ENCODE measurements at places on chromosomes 4 and X.

GRCh38 chr4:187141101-187141500 is 417.4 kb upstream of the FAT1 start:
- DNase-seq: no peak

GRCh38 chr4:63607169-63607872 is 801.9 kb downstream of the TECRL start:
- DNase-seq: no peak

- DNase-seq: no peak
Observed at GRCh38 chr4:59837751-59838150, 1362.4 kb upstream of the ADGRL3 start.

- no peak for DNase-seq
Observed at GRCh38 chr4:101355246-101355645, 7.9 kb upstream of the PPP3CA start.

- DNase-seq: no peak
Observed at GRCh38 chrX:93580634-93581033, 92.7 kb downstream of the NAP1L3 start.

DNA sequence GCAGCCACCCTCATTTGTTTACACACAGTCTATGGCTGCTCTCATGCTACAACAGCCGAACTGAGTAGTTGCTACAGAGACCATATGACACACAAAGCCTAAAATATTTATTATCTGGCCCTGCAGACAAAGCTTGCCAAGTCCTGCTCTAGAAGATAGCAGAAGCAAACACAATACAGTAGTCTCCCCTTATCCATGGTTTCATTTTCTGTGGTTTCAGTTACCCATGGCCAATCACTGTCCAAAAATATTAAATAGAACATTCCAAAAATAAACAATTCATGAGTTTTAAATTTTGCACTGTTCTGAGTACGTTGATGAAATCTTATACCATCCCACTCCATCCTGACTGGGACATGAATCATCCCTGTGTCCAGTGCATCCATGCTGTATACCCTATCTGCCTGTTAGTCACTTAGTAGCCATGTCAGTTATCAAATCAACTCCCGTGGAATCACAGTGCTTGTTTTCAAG is 40.2 kb upstream of the ZNF81 start:
- DNase-seq: no peak

- no peak for DNase-seq
Observed at GRCh38 chr4:108056418-108056817, 66.7 kb downstream of the HADH start.

- no peak for DNase-seq
Observed at GRCh38 chrX:14899607-14900006, 26.4 kb downstream of the MOSPD2 start.

- DNase-seq: no peak
Observed at GRCh38 chr4:112069110-112069509, 76.1 kb upstream of the FAM241A start.

DNA sequence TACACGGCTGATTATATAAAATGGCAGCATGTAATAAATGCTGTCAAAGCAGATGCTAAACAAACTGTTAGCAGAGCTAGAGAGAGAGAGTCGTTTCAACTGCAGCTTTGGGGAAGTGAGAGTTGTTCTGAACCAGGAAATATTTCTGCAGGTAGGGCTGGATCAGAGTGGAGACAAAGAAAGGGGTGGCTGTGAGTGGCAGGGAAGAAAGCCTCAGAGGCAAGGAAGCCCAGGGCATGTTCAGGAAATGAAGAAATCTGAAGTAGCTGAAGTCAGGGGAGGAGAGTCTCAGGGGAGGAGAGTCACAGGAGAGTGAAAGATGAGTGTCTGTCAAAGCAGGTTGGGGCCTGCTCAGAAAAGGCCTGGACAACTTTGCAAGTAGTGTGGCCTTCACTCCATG is 48.4 kb upstream of the RPS6KA3 start:
- DNase-seq: no peak
